ENCODE measurements at places on chromosomes 6 and 20.

- no peak for DNase-seq
Observed at GRCh38 chr6:139776041-139776440, 401.6 kb upstream of the CITED2 start.

GRCh38 chr20:54168961-54169862 lies 4.6 kb downstream of the CYP24A1 start:
- no peak for DNase-seq

GRCh38 chr20:50776122-50776817 lies 18.6 kb upstream of the BCAS4 start:
- DNase-seq: no peak

GRCh38 chr20:41032271-41032670 lies 3.6 kb downstream of the TOP1 start:
- DNase-seq: no peak

DNA sequence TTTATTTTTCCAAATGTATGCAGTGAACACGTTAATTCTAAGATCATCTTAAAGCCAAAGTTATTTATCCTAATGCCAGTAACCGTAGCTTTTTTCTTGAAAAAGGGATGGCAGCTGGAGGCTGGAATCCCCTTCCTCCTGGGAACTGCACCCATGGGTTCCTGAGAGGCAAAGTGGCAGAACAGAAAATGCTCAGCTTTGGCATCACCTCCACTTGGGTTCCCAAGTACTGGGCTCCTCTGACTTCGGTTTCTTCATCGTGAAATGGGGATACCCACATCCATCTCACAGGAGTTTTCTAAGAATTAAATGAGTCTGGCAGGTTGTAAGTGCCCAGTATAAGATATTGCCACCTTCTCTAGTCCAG lies 6.2 kb upstream of the DDX43 start:
- no peak for DNase-seq

DNA sequence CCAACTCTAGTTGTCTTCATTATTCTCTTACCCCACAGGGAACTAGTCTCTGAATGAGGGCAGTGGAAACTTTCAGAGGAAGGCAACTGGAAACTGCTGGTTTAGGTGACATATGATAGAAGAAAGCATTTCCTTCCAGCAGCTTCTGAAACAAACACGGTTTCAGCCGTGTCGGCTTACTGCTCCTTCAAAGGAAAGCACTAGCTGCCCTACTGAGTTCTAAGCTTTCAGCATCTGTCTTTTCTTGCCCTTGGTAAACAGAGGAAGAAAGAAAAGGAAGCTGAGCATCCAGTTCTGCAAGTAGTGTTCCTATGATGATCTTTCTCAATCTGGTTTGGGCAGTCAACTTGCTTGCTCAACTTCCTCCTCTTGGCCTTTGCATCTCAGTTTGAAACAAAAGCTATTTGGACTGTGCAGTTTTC lies 117.5 kb upstream of the CEP85L start:
- DNase-seq: no peak

GRCh38 chr6:31621320-31621939 lies 915 bp downstream of the PRRC2A start:
- no peak for DNase-seq

DNA sequence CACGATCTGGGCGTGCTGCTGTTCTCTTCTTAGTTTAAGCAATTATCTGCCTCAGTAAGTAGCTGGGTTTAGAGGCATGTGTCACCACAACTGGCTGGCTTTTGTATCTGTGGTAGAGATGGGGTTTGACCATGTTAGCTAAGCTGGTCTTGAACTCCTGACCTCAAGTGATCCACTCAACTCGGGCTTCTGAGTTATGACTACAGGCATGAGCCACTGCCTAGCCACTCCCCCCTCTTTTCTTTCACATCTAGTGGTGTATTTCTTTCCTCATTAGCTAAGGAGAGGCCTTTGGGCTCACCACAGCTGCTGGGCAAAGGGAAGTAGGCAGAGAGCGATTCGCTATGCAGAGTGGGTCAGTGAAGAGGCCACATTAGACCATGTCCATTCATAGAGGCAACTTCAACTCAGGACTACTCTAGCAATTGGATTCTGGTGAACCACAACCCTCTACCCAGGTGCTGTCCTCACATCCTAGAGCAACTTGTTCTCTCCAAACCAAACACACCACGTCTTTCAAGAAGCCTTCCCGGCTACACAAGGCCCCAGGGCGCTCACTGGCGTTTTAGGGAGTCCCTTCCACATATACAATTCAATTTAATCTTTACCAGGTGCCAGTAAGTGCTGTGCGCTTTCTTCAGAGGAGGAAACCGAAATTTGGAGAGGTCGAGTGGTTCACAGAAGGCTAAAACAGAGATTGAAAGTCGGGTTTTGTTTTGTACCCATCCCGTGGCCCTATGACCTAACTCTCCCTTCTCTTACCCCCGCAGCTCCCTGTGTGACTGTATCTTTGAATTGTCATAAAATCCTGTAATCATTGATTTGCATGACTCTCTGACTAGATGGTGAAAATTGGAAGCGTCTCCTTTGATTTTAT lies 26.5 kb upstream of the GFOD1 start:
- no peak for DNase-seq

- no peak for DNase-seq
Observed at GRCh38 chr6:37777272-37777834, 42.2 kb upstream of the ZFAND3 start.

- no peak for DNase-seq
Observed at GRCh38 chr6:151869345-151869744, 61.9 kb downstream of the ESR1 start.

DNA sequence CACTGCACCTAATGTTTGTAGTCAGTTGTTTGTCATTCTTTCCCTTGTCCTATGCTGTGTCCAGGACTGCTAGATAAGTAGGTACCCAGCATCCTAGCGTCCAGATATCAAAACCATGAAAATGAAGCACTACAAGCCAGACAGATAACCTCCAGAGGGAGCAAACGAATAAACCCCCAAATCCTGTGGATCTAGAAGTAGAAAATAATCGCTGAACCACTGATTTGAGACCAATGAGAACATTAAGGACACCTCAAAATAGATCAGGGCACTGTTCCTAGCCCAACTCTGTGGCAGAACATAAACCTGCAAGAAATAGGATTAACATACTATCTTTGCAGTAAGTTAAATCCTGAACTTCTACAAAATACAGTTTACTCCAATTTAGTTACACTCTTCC lies 1.1 kb upstream of the KLHL32 start:
- DNase-seq: no peak

DNA sequence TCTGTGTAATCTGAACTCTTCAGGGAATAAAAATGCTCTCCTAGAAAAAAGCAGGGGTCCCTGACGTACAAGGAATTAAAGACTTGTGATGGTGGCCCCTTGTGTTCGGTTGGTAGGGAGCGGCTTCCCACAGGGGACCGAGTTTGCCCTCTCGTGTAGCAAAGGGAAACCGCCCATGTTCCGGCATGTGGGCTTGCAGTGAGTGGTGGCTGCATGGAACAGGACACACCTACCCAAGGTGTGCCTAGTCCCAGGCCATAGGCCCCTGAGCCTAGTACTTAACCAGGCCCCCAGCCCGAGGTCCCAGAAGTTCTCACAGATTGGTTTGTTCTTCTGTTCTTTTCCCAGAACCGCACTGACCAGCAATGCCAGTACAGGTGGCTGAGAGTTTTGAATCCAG lies 15.5 kb downstream of the MYBL2 start:
- no peak for DNase-seq

GRCh38 chr6:101281266-101281665 lies 112.2 kb upstream of the GRIK2 start:
- DNase-seq: no peak

DNA sequence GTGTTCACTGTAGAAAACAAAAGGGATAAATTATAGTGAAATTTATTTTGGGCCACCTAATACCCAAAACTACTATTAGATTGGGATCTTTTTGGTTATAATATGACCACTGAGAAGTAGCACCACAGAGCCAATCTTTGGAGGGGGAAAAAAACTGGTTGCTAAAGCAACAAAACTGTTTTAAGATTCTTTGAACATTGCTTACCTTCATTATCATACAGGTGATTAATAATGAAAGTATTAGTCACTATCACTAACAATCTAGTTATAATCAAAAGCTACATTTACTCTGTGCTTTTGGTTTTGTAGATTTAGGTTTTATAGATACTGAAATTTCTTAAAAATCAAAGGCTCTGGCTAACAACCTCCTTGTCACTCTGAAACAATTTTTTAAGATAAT lies 31.7 kb downstream of the STX7 start:
- DNase-seq: no peak

DNA sequence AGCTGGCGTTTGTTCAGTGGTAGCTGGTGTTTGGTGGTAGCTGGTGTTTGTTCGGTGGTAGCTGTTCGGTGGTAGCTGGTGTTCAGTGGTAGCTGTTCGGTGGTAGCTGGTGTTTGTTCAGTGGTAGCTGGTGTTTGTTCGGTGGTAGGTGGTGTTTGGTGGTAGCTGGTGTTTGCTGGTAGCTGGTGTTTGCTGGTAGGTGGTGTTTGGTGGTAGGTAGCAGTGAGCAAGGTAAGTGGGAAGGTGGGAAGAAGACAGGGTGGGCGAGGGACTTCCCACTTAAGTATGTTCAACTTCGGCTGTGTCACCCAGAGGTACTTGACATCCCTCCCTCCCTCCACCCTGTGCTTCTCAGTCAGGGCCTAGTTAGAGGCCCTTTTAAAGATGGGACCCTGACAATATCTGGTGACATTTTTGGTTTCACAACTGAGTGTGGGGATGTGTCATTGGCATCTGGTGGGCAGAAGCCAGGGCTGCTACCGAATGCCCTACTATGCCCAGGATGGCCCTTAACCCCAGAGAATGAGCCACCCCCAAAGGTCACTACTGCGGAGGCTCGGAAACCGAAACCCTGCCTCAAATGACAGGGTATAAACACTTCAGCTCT lies 47.3 kb downstream of the BMP7 start:
- no peak for DNase-seq

- DNase-seq: no peak
Observed at GRCh38 chr6:53031281-53031680, 33.9 kb upstream of the FBXO9 start.

DNA sequence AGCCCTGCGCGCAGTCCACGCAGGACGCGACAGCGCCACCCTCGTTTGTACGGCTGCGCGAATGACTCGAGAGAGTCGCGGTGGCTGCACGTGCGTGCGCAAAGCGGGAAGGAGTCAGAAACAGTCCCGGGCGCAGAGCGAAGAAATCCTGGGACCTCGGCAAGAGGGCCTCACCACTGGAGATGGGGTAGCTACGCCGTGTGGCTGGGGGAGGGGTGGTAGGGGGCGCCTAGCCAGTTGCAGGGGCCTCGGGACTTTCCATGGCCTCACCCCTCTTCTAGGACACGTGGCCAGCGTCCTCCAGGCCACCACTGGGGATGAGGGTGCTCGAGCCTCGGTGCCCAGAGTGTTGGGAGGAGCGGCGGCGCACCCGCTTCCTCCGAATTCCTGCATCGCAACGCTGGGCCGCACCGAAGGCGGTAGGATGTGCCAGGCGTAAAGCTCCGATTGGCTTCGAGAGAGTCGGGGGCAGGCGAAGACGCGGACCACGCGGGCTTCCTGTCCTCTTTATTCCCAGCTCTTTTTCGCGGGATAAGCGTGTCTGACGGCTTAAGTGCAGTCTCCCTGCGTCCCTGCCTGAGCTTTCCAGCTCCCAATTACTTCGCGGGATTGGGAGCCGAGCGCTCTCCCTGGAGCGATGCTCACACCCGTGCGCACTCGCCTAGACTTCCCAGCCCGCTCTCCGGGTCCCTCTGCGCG lies 38.7 kb downstream of the NCR2 start:
- DNase-seq: no peak

DNA sequence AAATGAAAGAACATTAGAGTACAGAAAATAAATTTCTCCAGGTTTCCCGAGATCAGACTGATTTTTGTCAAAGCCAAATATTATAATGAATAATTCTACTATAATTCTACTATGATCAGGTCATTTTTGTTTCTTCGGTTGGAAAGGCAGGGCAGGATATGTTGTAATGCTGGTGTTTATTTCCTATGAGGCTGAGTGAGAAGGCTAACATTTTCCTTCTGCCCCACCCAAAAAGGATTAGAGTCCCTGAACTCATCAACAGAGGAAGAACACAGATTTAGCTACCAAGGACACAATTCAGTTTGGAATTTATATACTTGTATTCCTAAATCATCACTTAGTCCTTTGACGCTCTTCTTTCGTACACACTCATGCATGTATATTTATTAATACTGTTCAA lies 318.9 kb downstream of the SYNE1 start:
- DNase-seq: no peak

GRCh38 chr20:37490663-37491350 lies 30.2 kb upstream of the NNAT start:
- no peak for DNase-seq

- DNase-seq: no peak
Observed at GRCh38 chr6:90537027-90537426, 49.8 kb downstream of the MAP3K7 start.

- DNase-seq: no peak
Observed at GRCh38 chr6:122717350-122717749, 62.2 kb upstream of the FABP7 start.

DNA sequence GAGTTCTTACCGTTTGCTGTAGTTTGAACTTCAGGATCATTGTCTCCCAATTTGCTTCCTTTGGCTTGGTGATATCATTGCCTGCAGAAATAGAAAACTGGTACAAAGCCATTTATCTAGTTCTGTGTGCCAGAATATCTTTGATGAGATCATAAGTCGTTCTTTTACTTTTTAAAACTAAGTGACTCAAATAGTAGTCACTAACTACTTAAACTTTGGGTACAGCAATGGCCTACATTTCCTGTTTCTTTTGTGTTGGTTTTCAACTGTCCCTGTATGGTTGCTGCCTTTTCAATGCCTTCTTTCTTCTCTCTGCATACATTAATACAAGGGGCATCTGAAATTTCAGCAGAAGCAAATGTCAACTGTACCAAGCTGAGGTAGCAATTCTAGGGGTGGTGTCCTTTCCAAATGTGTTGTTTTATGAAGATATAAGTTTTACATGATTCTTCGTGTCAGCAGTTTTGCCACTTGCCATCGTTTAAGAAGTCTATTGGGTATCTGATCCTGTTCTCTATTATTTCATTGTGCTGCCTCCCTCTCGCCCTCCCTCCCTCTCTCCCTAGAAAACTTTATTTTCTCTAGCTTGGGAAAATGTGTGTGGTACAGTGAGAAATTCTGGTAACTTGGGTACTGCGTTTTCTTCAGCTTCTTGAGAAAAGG lies 238.5 kb downstream of the FARS2 start:
- DNase-seq: no peak

DNA sequence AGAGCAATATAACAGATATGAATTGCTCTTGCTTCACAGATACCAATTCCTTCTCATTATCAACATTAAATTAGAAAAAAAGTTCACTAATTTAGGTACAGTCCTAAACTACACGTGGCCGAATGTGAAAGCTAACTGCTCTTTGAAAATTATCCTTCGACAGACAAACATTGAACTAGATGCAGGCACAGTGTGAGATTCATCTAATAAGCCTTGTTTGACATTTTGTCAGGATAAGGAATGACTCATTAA lies 1.1 kb downstream of the FAM184A start:
- DNase-seq: no peak

GRCh38 chr6:75608956-75609533 lies 7.4 kb downstream of the SENP6 start:
- DNase-seq: no peak

All from hypothalamus (tissue), 51 donors.